Activated CD4-positive, alpha-beta T cell treated with anti-CD3 and anti-CD28 coated beads, Interleukin-10, Interleukin-2, amounts not matched to agents 100 ng/mL and 50 ng/mL, durations not matched to agents 16 hours and 8 hours (primary cell): ENCODE measurements at places on chromosomes 12 and 14.

GRCh38 chr14:28138341-28138740 lies 628.2 kb upstream of the FOXG1 start:
- DNase-seq, result no peak

DNA sequence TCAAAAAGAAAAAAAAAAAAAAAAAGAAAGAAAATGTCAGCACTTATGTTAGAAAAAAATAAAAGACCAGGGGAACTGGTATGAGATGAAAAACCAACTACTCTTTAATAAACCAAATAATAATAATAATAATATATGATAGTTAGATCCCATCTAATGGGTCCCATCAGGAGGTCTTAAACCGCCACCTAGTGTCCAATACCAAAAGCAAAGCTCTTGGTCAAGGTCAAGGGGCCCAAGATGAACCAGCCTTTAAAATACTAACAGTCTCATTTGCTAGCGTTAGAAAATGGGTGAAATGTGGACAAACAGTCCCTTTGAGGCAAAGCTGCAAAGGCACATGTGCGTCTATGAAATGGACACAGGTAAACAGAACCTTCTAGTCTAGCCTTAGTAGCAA lies 12.3 kb downstream of the BRAP start:
- DNase-seq, result no peak

DNA sequence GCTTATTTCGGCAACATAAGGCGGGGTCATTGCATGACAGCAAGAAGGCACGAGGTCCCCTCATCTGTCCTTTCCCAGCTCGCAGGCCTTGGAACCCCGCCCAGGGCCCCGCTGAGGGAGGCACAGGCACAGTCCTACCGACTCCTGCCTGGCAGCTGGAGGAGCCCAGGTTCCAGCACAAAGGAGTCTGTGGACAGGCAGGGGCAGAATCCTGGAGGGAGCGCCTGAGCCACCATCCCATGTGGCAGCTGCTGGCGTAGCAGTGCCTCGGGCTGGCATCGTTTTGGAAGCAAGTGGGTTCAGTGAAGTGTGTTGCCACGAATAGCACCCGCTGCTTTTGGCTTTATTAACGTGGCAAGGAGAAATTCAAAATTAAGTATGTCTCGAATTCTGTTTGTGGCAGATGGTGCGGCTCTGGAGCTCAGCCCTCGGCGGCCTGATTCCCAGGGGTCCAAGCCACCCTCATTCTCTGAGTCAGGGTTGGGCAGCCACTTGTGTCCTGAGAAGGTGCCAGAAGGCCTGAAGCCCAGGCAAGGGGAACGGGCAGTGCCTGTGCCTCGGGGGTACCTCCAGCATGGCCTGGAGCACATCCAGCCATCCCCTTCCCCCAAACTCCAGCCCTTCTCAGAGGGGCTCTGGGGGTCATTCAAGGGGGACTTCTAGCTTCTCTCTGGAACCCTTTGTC lies 35.9 kb downstream of the SLC8B1 start:
- DNase-seq, result no peak

DNA sequence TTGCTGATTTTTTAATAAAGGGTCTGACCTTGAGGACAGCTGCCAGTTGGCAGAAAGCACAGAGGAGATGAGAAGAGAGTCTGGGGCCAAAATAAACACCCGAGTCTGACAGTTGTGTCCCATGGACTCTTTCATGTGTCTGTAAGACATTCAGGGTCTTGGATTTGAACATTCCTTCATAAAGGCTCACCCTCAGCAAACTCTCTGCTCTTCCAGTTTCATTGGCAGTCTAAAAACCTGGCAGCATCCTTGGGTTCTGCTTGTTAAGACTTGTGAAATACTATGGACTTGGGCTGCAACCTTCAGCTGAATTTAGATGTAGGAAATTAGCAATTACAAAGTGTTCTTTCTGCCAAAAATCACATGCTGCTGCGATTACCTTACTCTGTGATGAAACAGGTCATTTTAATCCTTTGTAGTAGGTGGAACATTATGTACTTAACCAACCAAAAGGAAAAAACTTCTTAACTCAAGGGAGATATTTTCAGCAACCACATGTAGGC lies 32.0 kb upstream of the LMNTD1 start:
- no peak for DNase-seq

DNA sequence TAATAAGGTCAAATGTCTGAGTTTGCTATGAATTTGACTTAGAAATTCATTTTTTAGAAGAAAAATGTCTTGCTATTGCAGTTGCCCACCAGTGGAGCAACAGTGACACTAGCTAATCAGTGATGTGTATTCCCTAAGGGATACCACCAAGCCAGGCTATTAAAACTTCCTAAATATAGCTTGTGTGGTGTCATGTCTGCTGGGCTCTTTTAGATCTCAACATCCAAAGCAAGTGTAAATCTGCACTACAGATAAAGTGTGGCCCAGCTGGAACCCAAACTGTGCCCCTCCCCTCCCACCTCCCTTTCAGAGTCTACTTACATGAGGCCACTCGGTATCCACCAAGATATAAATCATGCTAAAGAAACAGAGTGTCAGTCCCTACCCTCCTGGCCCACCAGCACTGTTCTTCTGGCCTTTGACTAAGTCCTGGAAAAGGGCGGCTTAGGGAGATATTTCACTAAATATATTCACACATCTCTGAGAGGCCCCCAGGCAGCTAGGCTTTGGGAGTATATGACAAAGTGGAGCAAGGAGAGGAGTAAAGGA lies 53.8 kb downstream of the SLC35F4 start:
- DNase-seq, result no peak

- no peak for DNase-seq
Observed at GRCh38 chr14:31920989-31921650, 156.0 kb upstream of the ARHGAP5 start.

- DNase-seq, result peak; percentile 4
Observed at GRCh38 chr12:103326190-103326589, 169.6 kb downstream of the C12orf42 start.

GRCh38 chr12:124289634-124290600 lies 5.0 kb upstream of the RFLNA start:
- no peak for DNase-seq

DNA sequence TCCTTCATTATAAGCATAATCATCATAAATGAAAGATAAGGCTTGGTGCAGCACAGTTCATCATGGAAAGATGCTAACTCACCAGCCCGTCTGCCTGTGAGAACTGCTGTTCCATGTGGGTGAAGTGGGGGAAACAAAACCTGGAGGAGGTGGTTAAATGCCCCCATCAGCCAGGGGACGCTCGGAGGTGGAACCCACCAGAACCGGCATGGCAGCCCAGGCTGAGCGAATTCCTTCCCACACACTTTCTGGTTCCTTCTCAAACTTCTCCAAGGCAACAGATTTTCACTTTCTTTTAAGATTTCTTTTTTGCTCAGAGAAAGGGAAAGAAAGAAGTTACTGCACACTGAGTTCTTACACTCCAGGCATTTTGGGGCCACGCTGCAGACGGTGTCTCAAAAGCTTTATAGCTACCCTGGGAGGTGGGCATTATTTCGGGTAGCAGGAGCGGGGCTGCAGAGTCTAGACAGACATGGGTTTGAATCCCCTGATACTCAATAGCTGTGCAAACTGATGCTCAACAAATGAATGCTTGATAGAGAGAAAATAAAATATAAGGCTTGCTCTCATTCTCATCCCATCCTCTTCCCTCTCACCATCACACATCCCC lies 190.7 kb downstream of the BCL11B start:
- DNase-seq, result no peak

GRCh38 chr14:101588990-101589389 lies 27.7 kb downstream of the DIO3 start:
- DNase-seq, result no peak

DNA sequence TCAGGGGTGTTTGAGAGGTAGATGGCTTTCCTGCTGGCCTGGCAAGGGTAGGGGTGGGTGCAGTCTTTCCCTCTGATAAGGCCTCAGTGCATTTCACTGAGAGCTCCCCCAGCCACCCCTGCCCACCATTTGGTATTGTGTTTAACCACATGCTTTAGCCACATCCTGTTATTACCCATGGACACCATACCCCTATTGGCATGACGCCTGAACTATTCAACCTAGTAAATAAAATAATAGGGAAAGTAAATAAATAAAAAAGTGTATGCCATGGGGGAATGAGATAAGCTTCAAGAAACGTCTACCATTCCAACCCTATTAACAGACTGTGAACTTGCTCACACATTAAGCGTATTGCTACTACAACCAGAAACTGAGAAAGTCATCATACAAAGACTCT lies 7.6 kb upstream of the LGR5 start:
- no peak for DNase-seq

DNA sequence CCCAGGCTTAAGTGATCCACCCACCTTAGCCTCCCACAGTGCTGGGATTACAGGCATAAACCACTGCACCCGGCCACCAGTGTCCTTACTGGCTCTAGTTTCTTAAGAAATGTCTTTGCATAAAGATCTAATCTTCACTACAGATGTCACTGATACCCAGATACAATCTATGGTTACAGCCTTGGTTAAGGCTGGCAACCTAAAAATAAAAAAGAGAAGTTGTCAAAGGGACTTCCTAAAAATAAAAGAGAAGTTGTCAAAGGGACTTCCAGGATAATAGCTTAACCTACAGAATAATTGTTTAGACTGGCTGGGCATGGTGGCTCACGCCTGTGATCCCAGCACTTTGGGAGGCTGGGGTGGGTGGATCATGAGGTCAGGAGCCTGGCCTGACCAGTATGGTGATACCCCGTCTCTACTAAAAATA lies 27.6 kb downstream of the ETFBKMT start:
- DNase-seq, result peak; percentile 8

GRCh38 chr14:99164712-99165111 lies 107.3 kb downstream of the BCL11B start:
- no peak for DNase-seq

DNA sequence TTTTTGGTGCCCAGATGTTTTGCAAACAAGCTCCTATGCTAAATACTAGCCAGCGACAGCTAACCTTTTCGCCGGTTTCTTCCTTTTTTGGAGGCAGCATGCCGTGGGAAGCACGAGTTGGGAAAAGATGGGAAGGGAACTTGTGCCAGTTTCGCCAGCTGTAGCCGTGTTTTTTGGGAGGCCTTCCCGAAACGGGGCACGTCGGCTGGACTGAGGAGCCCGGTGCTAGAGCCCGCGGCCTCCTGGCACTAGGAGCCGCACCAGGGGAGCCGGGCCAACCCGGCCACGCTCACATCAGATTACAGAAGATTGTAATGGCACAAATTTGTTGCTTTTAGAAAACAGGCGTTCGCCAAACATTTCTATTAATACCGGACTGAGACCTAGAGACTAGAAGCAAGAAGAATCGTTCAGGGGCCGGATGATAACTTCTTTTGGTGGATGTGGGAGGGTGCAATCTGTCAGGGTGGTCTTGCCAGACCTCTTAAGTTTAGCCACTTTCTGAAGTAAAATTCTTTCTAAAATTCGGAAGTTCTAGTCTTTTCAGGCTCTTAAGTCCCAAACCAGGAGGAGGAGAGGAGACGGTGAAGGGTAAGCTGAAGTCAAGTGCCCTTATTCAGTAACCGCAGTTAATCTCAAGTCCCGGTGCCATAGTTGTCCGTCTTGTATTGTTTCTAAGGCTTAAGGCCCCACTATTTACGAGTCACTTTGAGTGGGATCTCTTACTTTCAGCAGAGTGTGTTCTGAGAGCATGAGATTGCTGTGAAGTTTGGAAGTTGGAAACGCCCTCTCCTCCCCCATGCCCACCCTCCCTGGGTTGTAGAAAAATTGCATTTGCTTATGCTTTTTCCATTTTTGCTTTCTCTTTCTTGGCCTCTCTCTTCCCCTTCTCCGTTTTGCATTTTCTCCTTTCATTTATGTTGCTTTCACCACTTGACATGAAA lies 1.3 kb downstream of the RASSF3 start:
- DNase-seq, result no peak

- DNase-seq, result no peak
Observed at GRCh38 chr12:11861155-11861863, 209.4 kb upstream of the BCL2L14 start.

DNA sequence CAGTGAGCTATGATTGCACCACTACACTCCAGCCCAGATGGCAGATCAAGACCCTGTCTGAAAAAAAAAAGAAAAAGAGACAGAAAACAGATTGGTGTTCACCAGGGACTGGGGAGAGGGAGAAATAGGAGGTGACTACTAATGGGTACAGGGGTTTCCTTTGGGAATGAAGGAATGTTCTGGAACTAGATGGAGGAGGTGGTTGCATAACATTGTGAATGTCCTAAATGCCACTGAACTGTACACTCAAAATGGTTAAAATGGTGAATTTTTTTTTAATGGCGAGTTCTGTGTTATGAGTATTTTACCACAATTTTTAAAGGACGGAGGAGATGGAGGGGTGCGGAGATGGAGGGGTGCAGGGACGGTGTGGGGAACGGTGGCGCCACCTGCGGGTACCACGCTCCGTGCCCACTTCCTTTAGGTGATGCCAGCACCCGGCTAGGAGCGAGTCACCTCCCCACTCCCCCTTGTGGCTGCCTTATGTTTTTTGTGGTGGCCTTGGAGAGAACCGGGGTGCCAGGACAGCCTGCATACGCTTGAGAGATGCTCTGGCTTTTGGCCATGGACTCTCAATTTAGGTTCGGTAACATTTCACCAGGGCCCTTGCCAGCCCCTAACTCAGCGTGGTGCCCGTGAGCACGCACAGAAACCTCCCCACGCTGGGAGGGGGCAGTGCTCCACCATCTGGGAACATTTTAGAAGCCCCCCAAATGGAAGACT lies 16.1 kb downstream of the UBC start:
- DNase-seq, result peak; percentile 91

DNA sequence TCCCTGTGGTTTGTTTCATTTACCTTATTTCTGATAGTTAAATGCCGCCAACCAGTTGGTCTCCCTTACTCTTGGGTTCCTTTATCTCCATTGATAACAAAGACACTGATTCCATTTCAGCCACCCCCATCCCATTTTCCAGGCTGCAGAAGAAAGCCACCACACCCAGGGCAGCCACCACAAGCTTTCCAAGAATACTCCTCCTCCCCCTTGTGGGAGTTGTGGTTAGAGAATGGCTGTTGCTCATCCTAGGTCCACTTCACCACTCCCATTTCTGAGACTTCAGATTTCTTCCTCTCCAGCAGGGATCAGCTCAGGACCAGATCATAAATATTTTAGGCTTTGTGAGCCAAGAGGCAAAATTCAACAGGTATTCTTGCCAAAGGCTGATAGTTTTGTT lies 73.9 kb downstream of the ANO4 start:
- DNase-seq, result no peak
